ENCODE measurements at places on chromosomes 7 and 10.
A peak's percentile ranks its signal among the peaks of the same experiment; 100 is the strongest.

GRCh38 chr7:20785157-20786048, 1.3 kb downstream of the SP8 start:
- DNase-seq, result peak; percentile 77

GRCh38 chr7:50743016-50743415, 39.7 kb downstream of the GRB10 start:
- DNase-seq, result no peak

- DNase-seq, result no peak
Observed at GRCh38 chr10:61108915-61109314, 164.9 kb upstream of the RHOBTB1 start.

GRCh38 chr10:119853574-119853973, 19.1 kb downstream of the MCMBP start:
- no peak for DNase-seq

- DNase-seq, result no peak
Observed at GRCh38 chr7:41054960-41055661, 647.8 kb downstream of the INHBA start.

GRCh38 chr10:34773636-34774630, 41.2 kb downstream of the PARD3 start:
- DNase-seq, result no peak

- peak; percentile 63 for DNase-seq
Observed at GRCh38 chr7:148303295-148304082, 287.1 kb upstream of the C7orf33 start.

GRCh38 chr7:128810473-128810872, 18.7 kb downstream of the CCDC136 start:
- no peak for DNase-seq

- DNase-seq, result no peak
Observed at GRCh38 chr7:107758667-107759066, 14.7 kb downstream of the CBLL1 start.

DNA sequence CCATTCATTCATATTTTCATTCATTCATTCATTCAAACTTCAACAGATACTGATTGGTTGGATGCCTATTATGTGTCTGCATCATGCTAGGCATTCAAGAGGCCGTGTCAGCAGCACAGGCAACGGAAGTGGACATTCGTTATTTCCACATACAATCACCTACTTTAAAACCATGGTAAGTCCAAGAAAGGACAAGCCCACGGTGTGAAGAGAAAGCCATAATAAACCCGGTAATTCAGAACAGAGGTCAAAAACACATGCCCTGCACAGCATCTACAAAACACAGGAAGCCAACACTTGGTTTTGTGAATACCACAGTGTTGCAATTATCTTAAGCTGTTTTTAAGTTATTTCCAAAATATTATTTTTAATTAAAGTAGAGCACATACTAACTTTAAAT, 126.7 kb downstream of the GLI3 start:
- no peak for DNase-seq

DNA sequence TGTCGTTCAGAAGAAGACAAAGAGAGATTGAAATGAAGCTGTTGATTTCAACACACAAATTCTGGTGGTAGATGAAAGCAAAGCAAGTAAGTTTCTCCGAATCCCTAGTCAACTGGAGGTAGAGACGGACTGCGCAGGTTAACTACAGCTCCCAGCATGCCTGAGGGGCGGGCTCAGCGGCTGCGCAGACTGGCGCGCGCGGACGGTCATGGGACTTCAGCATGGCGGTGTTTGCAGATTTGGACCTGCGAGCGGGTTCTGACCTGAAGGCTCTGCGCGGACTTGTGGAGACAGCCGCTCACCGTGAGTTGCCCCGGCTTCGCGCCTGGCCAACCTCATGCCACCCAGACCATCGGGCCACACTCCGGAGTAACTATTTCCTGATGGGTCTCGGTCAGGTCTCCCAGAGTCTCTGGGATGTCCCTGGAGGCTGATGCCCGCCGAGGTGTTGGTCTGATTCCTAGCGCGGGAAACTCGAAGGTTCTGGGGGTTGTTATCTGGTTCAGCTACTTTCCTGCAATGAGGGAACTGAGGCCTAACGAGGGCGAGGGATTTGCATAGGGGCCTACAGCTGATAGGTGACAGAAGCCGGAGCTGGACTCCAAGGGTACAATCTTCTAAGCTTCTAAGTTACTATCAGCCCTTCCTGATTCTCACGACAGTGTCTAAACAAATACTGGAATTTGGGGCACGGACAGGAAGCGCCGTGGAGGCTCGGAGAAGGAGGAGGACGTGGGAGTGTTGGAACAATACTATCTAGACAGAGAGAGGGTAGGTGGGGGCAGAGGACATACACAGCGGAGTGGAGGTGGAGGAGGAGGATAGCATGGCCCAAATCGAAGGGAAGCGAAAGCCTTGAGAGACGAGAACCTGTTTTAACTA, at the start of gene RPP30:
Gene RPP30, plus strand, starts transcription at position 209 of the 882 bp plus-strand sequence. Its CDS starts 13 bp downstream, at position 222.
- no peak for DNase-seq

GRCh38 chr10:93907059-93907458, 13.3 kb downstream of the SLC35G1 start:
- no peak for DNase-seq

DNA sequence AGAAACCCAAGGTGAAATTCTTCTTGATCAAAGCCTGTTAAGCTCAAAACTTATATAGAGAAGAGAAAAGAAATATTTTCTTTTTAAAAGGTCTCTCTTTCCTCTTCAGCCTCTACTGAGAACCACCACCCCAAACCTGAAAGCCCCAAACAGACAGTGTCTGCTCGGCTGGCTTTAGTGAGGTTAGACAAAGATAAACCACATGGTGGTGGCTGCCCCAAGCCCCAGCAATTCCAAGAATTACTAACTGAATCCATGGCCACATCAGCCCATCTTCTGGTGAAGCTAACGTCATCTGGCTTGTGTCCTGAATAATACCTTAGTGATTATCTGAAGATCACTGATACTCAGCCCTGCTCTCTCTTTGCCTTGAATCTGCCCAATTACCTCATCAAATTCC, 275.0 kb downstream of the ELMO1 start:
- DNase-seq, result no peak

GRCh38 chr10:3287572-3288445, 115.2 kb upstream of the PITRM1 start:
- no peak for DNase-seq

DNA sequence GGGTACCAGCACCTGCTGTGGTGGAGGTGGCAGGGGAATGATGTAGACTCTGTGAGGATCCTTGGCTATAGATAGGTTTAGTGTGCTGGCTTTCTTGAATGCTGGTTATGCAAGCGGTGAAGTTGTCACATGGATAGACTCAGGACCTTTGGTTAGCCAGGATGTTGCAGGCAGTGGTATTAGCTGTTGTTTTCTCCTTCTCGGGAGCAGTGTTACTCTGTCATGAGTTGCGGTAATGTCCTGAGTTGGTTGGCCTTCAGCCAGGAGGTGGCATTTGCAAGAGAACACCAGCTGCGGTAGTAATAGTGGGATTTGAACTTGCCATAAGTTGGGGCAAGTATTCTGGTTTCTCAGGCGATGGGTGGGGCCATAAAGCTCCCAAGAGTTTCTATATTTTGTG, 10.8 kb downstream of the AGK start:
- DNase-seq, result no peak

- DNase-seq, result no peak
Observed at GRCh38 chr10:52755297-52756062, 17.1 kb downstream of the MBL2 start.

- DNase-seq, result peak; percentile 85
Observed at GRCh38 chr7:101121991-101122932, 4.6 kb upstream of the SERPINE1 start.

- DNase-seq, result no peak
Observed at GRCh38 chr10:4073912-4074311, 288.9 kb upstream of the KLF6 start.

- no peak for DNase-seq
Observed at GRCh38 chr10:132521041-132521465, 16.5 kb upstream of the INPP5A start.

All from eye (tissue), 1 donor.